NCI-H187 (cell line): ENCODE measurements at places on chromosomes 5 and 9.
A peak's percentile ranks its signal among the peaks of the same experiment; 100 is the strongest.

- DNase-seq: no peak
These were observed 23.3 kb upstream of the NDUFB6 start for GRCh38 chr9:32596096-32596865.

- no peak for DNase-seq
These were observed 94.3 kb upstream of the LRRTM2 start for GRCh38 chr5:138969323-138970002.

DNA sequence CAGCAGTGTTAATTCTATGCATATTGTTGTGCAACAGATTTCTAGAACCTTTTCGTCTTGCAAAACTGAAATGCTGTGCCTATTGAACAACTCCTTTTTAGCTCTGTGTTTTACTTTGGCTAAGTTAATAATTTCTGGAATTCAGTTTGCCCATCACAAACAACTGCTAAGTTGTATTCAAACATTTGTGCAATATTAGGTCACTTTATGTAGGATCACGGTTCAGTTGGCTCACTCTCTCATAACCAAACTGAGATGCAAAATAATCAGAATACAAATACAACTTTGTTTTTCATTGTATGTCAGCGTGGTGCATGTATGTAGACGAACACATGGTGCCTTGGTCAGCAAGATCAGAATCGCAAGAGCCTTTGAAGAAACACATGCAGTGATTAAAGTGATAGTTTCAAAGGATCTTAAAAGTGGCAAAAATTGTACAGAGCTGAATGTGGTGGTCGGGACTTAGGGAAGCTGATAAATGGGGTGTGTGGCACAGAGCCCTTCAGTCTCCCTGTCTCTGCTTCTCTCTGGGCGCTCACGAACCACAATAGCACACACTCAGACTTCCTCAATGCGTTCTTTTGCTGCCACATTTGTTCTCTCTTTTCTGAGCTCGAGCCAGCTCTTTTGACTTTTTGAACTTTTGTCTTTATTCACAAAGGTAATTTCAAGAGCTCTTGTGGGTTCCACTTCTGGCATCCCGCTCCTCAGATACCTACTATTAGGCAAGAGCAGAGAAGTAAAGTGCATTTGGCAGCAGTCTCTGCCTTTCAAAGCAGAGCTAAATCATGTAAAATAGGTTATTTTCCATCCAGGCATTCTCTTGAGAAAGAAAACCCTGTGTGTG, 112.4 kb upstream of the CTSL start:
- no peak for DNase-seq

DNA sequence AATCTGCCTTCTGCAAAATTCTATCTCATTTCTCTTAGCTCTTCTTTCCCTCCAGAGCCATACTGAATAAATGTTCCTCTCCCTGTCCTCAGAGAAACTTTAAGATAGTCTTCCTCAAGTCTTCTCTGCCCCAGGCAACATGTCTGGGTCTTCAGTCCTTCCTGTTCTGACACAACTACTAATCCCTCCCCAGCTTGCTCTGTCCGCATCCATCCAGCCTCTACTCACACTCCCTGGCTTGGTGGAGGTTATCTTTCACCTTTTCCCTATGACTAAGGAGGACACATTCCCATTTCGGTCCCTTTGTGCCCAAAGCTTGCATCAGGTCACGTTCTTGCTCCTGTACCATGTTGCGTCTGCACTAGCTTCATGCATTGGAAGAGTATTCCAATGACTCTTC, 143.3 kb downstream of the TTLL11 start:
- DNase-seq: no peak

- DNase-seq: no peak
These were observed 486.1 kb downstream of the KDM4C start for GRCh38 chr9:7243838-7244237.

DNA sequence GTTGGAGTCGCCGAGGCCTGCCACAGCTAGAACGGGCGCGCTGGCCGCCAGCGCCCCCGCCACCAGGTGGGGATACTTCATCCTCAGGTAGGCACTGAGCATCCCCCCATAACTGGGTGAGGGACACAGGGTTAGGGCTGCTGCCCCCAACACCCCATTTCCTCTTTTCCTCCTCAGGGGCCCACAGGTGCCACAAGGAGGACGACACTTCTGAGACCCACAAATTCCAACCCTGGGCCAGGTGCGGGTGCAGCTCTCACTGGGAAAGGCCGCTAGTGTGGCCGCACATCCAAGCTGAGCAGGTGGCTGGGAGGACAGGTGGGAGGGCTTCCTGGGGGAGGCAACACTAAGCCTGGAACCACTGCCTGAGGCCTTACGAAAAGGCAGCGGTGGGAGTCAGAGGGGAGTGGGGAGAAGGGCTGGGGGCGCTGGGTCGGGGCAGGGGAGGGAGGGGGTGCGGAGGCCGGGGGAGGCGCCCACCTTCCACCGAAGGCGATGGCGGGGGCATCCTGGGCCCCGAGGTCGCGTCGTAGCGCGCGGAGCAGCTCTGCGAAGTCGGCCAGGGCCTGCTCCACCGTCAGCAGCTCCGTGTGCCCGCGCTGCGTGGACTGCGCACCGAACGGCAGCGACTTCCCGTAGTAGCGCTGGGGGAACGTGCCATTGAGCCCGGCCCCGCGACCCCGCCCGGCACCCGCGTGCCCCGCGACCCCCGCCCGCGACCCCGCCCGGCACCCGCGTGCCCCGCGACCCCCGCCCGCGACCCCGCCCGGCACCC, 961 bp downstream of the DPP7 start:
- no peak for DNase-seq

- DNase-seq: peak; percentile 20
These were observed 293.0 kb downstream of the CDH12 start for GRCh38 chr5:22560147-22560546.

DNA sequence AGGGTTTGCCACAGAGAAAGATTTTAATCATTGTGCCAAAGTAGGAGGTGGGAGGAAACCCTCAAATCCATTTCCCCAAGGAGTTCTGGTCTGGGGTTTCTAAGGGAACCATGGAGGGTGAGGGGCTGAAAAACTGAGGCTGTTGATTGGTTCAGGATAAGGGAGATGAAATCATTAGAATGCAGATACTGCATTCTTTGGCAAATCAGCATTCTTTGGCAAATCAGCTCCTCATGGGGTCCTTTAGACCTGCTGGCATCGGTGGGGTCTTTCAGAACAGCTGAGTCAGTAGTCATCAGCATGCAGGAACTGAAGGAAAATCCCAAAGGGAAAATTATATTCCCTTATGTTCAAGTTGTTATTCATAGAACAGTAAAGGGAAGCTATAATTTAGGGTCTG, 585.5 kb downstream of the ISL1 start:
- no peak for DNase-seq
